ENCODE measurements at places on chromosomes 2 and 18. TPM values are rescaled to one million over a fixed set of nuclear protein-coding genes. Genes with fewer than 3 reads are reported as not detected.

Gene PXDN
- 41.8 TPM for total RNA-seq

Gene TEX44
- 84.4 TPM for total RNA-seq

Gene CIB4
- 7.5 TPM for total RNA-seq

Gene KIF3C
- total RNA-seq: 8.7 TPM

Gene DSG4
- 0.31 TPM for total RNA-seq

Gene MCM6
- total RNA-seq: 32.3 TPM

Gene SLC16A14
- 2.8 TPM for total RNA-seq

Gene GPR55
- 14.7 TPM for total RNA-seq

Gene RIT2
- total RNA-seq: not detected

Gene COMMD1
- total RNA-seq: 61.7 TPM

Gene KHK
- total RNA-seq: 5.3 TPM

Gene KIF5C
- 146 TPM for total RNA-seq

Gene LRRC30
- not detected for total RNA-seq

Measured in testis (tissue), 5 donors.